ENCODE measurements at places on chromosomes 5 and 9. TPM values are rescaled to one million over a fixed set of nuclear protein-coding genes. Genes with fewer than 3 reads are reported as not detected.

- no peak for DNase-seq
Measured at GRCh38 chr5:157057459-157058370, 1.2 kb downstream of the HAVCR1 start.

- DNase-seq = no peak
Measured at GRCh38 chr9:91844701-91845291, 105.2 kb downstream of the ROR2 start.

DNA sequence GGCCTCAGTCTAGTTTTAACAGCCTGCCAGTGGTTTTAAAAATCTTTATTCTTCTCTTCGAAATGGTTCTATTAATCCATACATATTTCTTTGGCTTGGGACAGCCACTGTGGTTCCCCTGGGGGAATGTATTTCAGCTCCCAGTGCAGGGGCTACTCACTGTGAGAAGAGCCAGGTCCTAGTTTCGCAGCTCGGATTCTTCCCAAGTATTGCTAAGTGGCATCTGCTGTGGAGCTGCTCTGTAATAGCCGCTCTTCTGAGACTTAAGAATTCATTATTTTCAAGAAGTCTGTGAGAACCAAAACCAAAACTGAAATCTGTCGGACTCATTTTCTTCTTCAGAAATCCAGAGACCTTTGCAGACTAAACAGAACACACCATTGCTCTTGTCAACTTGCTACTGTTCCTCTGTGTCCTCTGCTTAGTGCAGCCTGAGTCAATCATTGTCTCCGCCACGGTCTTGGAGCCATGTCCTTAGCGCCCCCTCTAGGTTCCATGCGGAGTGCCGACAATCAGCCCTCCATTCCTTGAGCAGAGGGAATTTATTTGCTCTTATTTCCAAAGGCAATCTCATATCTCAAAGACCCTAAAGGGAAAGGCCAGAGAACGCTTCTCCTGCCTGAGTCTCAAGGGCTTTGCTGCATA is 478.2 kb downstream of the SPATA31D1 start:
- DNase-seq = no peak

DNA sequence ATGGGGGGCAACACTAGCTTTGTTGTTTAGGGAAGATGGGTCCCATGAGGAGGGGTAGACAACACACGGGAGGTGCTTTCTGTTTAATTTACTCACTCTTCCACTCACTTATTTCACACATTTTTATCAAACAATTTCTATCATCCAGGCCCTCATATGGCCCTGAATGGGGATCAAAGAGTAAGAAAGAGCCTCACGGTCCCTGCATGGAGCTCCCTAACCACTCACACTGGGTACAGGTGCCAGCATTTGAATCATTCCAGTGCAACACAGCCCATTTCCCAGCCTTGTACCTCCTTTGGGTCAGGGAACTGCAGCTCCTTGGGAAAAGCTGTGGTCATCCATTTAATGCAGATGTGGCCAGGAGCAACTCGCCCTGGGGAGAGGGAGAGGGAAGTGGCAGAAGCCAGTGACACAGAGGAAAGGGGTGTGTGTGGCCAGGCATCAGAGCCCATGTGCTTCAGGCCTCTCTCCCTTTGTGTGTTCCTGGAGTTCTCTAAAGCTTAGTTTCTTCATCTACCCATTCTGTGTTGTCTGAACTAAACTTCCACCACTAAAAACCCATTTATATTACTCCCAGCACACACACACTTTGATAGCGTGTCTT is 185.4 kb downstream of the PJA2 start:
- DNase-seq = no peak

DNA sequence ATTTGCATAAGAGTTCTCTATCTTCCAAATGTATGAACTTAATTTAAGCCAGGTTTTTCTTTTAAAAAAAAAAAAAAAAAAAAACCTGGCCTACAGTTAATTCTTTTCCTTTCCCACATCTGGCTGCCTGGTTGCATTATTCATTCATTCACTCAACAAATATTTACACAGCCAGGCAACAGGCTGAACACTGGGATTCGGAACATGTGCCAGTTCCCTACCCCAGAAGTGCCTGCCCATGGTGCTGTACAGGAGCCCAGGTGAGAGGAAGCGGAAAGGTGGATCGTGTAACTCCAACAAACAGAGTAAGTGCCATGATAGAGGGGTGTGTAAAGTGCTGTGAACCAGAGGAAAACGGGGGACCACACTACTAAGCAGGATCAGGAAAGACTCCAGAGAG is 93.6 kb downstream of the CDK5RAP2 start:
- DNase-seq = no peak

DNA sequence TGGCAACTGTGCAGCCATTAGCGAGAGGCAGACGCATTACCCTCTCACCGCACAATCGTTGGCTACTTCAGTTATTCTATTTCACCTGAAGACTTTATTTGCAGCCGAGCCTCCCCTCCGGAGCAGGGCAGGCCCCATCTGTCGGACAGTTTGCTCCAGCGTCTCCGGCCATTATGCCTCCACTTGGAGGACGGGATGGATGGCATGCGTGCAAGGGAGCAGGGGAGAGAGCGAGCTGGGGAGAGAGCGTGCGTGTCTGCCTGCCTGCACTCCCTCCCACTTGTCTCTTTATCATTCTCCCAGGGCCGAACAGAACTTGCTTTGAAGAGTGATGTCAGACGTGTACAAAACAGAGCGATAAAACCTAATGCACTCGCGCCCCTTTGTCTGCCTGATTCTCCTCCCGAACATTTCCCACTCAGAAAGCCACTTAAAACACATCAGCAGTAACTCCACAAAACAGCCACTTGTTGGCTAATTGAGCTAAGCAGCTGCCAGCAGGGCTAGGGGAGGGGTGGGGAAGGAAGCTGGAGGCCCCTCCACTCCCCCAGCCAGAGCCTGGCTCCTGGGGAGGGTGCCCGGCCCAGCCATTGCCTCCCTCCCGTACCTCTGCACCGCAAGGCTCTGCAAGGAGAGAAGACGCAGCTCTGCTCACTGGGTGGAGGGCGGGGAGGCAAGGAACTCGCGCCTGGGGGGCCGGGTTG is 43.4 kb upstream of the FUBP3 start:
- DNase-seq = peak; percentile 29

DNA sequence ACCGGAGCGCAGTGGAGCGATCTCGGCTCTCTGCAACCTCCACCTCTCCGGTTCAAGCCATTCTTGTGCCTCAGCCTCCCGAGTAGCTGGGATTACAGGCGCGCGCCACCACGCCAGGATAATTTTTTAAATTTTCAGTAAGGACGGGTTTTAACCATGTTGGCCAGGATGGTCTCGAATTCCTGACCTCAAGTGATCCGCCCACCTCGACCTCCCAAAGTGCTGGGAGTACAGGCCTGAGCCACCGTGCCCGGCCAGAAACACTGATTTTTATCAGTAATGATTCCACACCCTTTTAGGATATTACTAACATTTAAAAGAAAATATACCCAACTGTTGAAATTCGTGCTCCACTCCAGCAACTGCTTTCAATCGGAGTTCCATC is 464 bp upstream of the FAM151B start:
- DNase-seq = no peak

- no peak for DNase-seq
Measured at GRCh38 chr5:42121401-42121800, 196.3 kb downstream of the FBXO4 start.

DNA sequence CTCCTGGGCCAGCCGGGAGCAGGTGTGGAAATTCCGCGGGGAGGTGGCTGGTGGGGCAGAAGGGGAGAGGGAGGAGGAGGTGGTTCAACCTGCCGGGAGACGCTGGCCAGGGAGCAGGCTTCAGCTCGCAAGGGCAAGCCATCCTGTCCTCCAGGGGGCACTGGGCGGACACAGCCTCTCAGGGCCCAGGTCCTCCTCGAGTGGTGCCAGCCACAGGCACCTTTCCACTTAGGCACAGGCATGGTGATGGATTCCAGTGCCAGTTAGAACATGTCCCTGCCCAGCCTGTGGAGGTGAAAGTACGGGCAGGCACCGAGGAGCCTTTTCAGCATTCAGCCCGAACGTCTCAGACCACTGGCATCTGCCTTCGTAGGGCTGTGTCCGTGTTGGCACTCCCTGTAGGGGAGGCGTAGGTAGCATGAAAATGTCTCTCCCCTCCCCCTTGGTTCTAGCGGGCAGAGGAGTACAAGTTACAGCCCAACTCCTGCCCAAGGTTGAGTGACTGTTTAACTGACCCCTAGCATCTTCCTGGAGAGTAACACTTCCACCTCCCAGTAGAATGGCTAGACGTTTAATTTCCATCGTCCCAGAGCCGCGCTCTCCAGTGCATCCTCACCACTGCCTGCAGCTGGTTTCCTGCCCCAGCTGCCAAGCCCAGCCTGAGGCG is 48.9 kb downstream of the DAB2IP start:
- DNase-seq = peak; percentile 96

GRCh38 chr5:58048954-58049353 is 410.9 kb downstream of the PLK2 start:
- DNase-seq = no peak

The URM1 gene
- 35.9 TPM for total RNA-seq

GRCh38 chr5:141874262-141874964 is 3.8 kb downstream of the PCDH1 start:
- no peak for DNase-seq

DNA sequence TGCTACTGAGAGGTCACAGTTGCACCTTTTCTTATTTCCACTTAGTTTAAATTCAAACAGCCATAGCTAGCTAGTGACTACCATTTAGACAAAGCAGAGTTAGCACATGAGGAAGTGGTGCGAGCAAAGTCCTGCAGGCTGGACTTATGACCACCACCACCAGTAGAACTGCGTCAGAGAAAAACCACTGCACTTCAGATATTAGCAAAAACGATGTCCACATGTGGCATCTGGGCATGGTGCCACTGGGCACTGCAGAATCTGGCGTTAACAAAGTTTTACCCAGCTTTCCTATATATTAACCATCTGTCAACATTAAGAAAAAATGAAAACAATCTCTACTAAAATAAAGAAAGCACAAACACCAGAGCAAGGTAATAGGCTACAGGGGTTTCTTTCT is 80.1 kb downstream of the SPTLC1 start:
- DNase-seq = no peak

GRCh38 chr5:143227301-143227700 is 176.2 kb downstream of the NR3C1 start:
- DNase-seq = no peak

DNA sequence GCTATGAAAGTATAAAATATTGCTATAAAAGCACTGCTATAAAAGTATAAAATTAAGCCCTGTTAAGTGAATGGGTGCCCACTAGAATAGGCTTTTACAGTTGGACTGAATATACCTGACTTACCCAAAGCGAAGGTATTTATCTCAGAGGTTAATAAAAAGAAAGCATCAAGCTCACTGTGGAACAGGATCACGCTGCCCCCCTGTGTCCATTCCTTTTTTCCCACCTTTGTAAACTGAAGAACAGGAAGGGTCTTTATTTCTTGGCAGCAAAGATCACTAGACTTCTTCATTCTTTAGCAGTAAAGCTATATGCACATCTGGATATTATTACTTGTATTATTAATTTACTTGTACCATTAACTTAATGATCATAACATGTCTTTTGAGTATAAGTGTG is 22.1 kb upstream of the PLPP6 start:
- no peak for DNase-seq

DNA sequence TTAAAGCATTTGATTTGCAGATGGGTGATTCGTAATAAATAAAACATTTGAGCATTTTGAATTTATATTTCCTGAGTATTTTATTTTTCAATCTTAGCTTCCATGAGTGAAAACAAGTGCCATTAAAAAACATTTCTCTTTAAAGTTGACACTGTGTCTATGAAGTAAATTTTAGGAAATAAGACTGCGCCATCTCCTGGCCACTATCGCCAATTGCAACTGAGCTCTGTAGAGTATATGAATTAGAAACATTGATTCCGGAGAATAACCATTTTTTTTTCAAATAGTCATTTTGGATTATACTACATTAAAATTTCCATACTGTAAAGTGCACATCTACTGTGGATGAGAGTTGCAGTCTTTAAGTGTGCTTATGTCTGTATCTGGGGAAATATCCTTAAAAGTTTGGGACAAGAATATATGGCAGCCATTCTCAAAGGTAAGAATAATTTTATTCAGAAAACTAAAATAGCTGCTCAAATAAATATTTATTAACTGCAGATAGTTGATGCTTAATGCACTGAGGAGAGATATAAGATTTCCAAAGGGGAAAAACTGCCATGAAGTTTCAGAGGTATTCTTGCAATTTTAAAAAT is 5.9 kb downstream of the DMRTA1 start:
- DNase-seq = no peak

DNA sequence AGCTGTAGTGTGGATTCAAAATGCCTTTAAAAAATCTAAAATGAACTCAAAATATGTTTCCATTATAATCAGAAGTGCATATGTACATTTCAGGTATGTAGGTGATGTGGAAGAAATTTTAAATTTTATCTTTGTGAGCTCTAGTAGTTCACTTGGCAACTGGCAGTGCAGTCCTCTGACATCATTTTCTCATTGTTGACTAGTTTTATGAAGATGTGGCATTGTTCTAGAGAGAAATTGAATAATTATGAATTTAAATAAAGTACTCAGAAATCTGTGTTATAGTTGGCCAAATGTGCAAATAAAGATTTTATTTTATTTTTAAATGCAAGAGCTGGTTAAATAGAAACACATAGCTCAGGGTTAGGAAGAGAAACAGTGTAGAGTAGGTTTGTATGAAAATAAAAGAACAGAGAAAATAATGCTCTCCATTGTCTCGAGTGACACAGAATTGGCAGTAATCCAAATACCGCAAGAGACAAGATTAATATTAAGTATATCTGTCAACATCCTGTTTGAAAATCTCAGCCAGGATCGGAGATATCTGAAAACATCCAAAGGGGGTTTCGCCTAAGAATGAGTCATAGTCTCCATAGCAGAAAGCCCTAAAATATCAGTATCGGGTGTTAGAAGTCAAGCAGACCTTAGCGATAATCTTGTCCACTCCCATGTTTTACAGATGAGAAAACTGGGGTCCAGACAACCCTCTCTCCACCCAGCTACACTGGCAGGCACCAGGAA is 189.4 kb downstream of the CCDC192 start:
- peak; percentile 79 for DNase-seq

The KCNV2 gene
- not detected for total RNA-seq

The FAM240B gene
- not detected for total RNA-seq

DNA sequence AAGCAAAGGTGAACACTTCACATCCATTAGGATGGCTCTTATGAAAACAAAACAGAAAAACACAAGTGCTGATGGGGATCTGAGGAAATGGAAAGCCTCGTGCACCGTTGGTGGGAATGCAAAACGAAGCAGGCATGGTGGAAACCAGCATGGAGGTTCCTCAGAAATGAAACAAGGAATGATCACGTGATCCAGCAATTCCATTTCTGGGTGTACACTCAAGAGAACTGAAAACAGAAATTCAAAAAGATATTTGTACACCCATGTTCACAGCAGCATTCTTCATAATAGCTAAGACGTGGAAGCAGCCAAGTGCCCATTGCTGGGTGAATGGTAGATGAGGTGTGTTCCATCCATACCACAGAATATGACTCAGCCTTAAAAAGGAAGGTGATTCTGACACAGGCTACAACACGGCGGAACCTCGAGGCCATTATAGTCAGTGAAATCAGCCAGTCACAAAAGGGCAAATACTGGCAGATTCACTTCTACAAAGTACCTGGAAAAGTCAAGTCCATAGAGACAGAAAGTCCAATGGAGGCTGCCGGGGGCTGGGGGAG is 87.2 kb upstream of the RAPGEF1 start:
- DNase-seq = peak; percentile 82

The LCN10 gene
- not detected for total RNA-seq
